Stomach (tissue), 19 donors: ENCODE measurements at places on chromosomes 16 and 17. TPM values are rescaled to one million over a fixed set of nuclear protein-coding genes. Genes with fewer than 3 reads are reported as not detected.

DNA sequence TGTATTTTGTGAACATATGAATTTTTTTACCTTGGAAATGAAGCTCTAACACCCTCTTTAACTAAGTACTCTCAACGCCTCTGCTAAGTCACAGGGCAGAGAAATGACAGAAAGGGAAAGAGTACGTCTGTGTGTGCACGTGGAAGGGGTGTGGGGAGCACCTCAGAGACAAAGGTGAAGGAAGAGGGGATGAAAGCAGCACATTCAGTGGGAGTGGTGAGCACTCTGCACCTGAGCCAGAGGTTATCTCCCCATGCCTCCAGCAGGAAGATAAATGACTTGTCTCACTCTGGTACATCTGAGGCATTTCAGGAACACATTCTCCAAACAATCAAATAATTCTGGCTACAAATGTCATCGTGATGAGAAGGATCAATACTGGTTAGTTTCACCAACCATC, 15.0 kb downstream of the GNA13 start:
- H3K27me3 ChIP-seq: no peaks in the 10 kb centered on the region
- H3K27ac ChIP-seq: no peak overlapping the region
- no peak overlapping the region for H3K4me3 ChIP-seq
- no peak for DNase-seq
- H3K36me3 ChIP-seq: peaks cover 14% of the 10 kb centered on the region

MINK1 gene
- total RNA-seq: 49.1 TPM

UTS2R gene
- total RNA-seq: not detected

- no peaks in the 10 kb centered on the region for H3K27me3 ChIP-seq
- H3K4me3 ChIP-seq: no peak overlapping the region
- H3K36me3 ChIP-seq: no peaks in the 10 kb centered on the region
- H3K27ac ChIP-seq: no peak overlapping the region
- no peak for DNase-seq
Observed at GRCh38 chr16:9849697-9850245, 332.5 kb downstream of the GRIN2A start.

GRCh38 chr17:13941781-13942180, 127.5 kb upstream of the COX10 start:
- H3K4me1 ChIP-seq: no peaks in the 10 kb centered on the region
- no peak overlapping the region for H3K27ac ChIP-seq
- H3K4me3 ChIP-seq: no peak overlapping the region
- DNase-seq: no peak

GRCh38 chr16:24347556-24347955, 91.4 kb downstream of the CACNG3 start:
- H3K4me1 ChIP-seq: no peaks in the 10 kb centered on the region
- peak; percentile 4 for DNase-seq
- H3K27ac ChIP-seq: no peak overlapping the region
- no peaks in the 10 kb centered on the region for H3K36me3 ChIP-seq
- H3K4me3 ChIP-seq: no peak overlapping the region

GRCh38 chr17:81930142-81931125, 2.9 kb upstream of the MAFG start:
- H3K27me3 ChIP-seq: peaks cover 6% of the 10 kb centered on the region
- DNase-seq: no peak
- H3K27ac ChIP-seq: no peak overlapping the region
- H3K36me3 ChIP-seq: no peaks in the 10 kb centered on the region
- peaks cover 25% of the 10 kb centered on the region for H3K4me1 ChIP-seq
- no peak overlapping the region for H3K4me3 ChIP-seq

DNA sequence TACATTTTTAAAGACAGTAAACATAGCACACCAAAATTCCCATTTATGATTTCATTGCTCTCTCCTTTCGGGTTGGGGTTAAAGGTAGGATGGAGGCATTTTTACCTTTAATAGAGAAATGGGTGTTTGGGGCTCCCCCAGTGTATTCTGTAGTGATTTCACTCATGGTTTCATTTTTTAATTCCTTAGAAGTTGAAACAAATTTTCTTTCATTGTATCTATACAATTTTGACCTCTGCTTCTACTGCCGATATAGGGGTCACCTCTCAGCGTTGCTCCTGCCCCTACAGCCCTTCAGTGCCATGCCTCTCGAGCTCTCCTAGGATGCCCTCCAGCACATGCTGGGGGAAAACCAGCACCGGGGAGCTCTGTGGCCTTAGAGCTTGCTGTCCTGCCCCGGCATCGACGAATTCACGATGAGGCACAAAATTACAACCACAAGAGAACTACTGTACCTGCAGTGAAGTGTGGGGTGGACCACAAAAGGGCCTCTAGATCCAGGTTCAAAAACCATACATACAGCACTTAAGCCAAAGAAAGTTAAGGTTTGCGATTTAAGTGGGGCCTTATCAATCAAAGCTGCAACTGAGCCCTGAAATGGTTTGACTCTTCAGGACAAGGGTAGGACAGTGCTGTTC, 39.3 kb downstream of the LITAFD start:
- no peak overlapping the region for H3K27ac ChIP-seq
- no peaks in the 10 kb centered on the region for H3K27me3 ChIP-seq
- H3K4me1 ChIP-seq: peaks cover 10% of the 10 kb centered on the region
- H3K4me3 ChIP-seq: no peak overlapping the region

GRCh38 chr16:83068686-83069085, 441.9 kb downstream of the CDH13 start:
- H3K36me3 ChIP-seq: no peaks in the 10 kb centered on the region
- H3K4me3 ChIP-seq: no peak overlapping the region
- no peaks in the 10 kb centered on the region for H3K27me3 ChIP-seq
- no peak for DNase-seq
- H3K4me1 ChIP-seq: no peaks in the 10 kb centered on the region
- H3K27ac ChIP-seq: no peak overlapping the region

- DNase-seq: no peak
- no peak overlapping the region for H3K27ac ChIP-seq
- H3K27me3 ChIP-seq: no peaks in the 10 kb centered on the region
- H3K4me1 ChIP-seq: no peaks in the 10 kb centered on the region
- no peak overlapping the region for H3K4me3 ChIP-seq
- H3K36me3 ChIP-seq: no peaks in the 10 kb centered on the region
Observed at GRCh38 chr17:67675481-67675880, 42.3 kb upstream of the NOL11 start.

DNA sequence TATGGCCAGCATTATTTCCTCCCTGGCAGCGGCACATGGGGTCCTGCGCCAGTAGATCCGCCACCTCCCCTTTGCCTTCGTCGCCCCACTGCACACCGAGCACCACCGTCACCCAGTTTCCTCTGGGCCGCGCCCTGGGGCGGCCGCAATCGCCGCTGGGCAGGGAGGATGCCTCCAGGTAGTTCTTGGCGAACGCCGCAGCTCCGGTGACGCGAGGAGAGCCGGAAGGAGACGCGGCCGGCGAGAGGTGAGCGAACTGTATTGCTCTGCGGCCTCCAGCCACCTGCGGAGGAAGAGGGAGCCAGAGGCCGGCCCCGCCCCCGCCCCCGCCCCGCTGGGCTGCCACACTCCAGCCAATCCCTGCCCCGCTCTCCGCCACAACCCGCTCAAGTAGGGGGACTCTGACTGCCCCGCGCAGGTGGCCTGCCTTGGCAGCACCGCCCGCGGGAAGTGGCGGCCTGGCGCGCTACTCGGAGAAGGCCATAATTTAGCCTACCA, 11.8 kb upstream of the SLFN13 start:
- no peaks in the 10 kb centered on the region for H3K36me3 ChIP-seq
- H3K4me1 ChIP-seq: peaks cover 23% of the 10 kb centered on the region
- peak; percentile 88 for DNase-seq
- peak overlapping the region; percentile 41 for H3K4me3 ChIP-seq
- H3K27ac ChIP-seq: no peak overlapping the region

OMG gene
- not detected for total RNA-seq

DNASE1L2 gene
- total RNA-seq: not detected

GRCh38 chr17:17051791-17052461, 9.7 kb downstream of the MPRIP start:
- DNase-seq: peak; percentile 43
- H3K4me3 ChIP-seq: no peak overlapping the region
- peaks cover 96% of the 10 kb centered on the region for H3K4me1 ChIP-seq
- H3K36me3 ChIP-seq: peaks cover under 1% of the 10 kb centered on the region

DNA sequence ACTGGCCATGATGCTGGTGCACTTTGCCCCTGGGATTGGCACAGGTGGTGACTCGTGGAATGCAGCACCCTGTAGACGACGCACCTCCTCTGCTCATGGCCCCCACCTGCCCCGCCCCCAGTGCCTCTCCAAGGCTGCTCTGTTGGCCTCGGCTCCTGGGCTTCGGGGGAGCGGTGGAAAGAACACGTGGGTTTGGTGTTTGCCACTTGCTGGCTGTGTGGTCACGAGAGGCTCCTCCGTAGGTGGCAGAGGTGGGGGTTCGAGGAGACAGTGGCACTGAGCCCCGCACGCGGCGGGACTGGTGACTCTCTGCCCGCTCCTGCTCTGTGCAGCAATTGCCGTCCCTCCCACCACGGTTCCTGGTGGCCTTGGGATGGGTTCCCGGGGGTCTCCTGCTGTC, 82.8 kb upstream of the ZNF750 start:
- no peak overlapping the region for H3K27ac ChIP-seq
- no peak for DNase-seq
- peaks cover 88% of the 10 kb centered on the region for H3K36me3 ChIP-seq
- no peak overlapping the region for H3K4me3 ChIP-seq
- no peaks in the 10 kb centered on the region for H3K4me1 ChIP-seq

GRCh38 chr17:76054112-76054476, 18.2 kb downstream of the SRP68 start:
- H3K4me1 ChIP-seq: peaks cover 14% of the 10 kb centered on the region
- no peaks in the 10 kb centered on the region for H3K27me3 ChIP-seq
- H3K27ac ChIP-seq: no peak overlapping the region
- no peak overlapping the region for H3K4me3 ChIP-seq
- DNase-seq: peak; percentile 60

GRCh38 chr16:3088450-3088849, 10.6 kb downstream of the ZSCAN10 start:
- no peak overlapping the region for H3K4me3 ChIP-seq
- DNase-seq: no peak
- H3K36me3 ChIP-seq: no peaks in the 10 kb centered on the region
- H3K27me3 ChIP-seq: peaks cover 26% of the 10 kb centered on the region
- H3K27ac ChIP-seq: no peak overlapping the region

CCDC154 gene
- total RNA-seq: not detected

DNA sequence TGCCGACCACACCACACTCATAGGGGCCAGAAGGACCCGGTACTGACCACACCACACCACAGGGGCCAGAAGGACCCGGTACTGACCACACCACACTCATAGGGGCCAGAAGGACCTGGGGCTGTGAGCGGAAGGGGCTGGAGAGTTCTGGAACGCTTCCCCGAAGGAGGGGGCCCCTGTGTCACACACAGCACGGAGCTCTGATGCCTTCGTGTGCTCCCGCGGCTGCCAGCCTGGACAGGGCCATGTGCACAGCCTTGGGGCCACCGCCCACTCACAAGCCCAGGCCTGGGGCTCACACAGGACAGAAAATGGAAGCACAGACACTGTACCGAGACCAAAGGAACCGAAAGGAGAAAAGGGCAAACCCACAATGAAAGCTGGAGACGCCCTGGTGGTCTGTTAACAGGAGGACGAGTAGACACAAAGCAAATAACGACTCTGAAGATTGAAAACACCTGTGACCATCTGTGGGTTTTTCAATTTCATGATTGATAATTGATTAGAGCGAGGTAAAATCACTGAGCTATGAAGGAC, 106.5 kb upstream of the METRNL start:
- H3K36me3 ChIP-seq: no peaks in the 10 kb centered on the region
- no peak overlapping the region for H3K27ac ChIP-seq
- no peak for DNase-seq
- H3K27me3 ChIP-seq: no peaks in the 10 kb centered on the region
- H3K4me1 ChIP-seq: no peaks in the 10 kb centered on the region

DNA sequence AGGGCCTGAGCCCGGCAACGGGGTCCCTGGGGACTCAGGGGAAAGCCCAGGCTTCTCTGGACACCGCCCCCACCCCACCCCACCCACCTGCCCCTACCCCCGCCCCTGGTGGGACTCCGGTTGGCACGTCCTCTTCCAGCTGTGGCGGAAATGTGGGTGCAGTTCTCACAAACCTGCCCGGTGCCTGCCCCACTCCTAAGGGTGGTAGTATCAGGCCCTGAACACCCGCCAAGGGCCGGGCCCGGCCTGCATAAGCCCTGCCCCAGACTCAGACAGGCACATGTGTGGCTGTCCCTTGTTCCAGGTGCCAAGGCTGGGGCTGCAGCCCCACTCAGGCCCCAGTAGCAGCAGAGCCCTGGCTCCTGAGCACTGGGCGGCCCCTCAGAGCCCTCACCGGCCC, 58.1 kb downstream of the ACTG1 start:
- DNase-seq: no peak
- H3K27ac ChIP-seq: no peak overlapping the region
- H3K4me1 ChIP-seq: no peaks in the 10 kb centered on the region
- no peaks in the 10 kb centered on the region for H3K36me3 ChIP-seq
